ENCODE measurements at places on chromosomes 2 and 18.

- DNase-seq: no peak
These were observed 1224.7 kb upstream of the CELF4 start for GRCh38 chr18:38790303-38790702.

DNA sequence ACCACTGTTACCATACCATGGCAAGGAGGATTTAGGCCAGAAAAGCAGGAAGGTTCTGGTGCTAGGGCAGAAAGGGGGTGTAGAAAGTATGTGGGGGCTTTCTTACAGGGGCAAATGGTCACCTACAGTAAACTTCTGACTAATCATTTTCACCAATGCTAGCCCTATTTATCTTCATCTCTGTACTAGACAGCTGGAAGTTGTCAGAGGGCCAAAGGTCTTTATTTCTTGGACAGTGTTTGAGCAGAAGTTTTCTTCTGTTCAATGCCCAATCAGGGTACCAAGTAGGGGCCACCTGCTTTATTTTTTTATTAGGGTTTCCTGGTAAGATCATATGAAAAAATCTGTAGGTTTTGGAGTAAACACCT lies 37.6 kb downstream of the MAP4K4 start:
- no peak for DNase-seq

DNA sequence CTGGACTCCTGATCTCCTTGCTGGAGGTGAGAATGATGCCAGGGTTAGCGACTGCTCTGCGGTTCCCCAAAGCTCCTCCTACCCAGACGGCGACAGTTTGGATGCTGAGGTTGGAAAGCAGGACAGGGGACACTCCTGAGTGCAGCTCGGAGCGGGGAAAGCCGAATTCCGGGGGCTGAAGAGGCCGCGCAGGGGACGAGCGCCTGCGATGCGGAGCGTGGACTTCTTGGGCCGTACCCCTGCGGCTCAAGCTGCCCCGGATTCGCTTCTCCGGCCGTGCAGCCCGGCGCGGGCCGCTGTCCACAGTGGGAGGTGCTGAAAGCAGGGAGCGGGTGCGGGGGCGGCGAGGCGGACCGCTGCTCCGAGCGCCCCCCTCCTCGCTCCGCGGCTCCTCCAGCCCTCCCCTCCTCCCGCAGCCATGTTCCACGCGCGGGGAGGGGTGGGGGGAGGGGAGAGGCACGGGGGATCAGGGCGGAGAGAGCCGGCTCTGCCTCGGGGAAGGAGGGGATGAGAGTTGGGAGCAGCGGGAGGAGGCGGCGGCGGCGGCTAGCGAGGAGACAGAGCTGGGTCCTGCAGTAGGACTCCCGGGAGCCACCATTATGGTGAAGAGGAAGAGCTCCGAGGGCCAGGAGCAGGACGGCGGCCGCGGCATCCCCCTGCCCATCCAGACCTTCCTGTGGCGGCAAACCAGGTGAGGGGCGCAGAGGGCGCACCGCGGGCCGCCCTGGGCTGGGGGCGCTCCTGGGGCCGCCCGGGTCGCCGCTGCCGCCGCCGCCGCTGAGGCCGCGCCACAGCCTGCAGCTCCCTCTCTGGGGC lies at the start of gene UNC80:
TSS of gene UNC80 (plus strand) at position 359 of the 816 bp plus-strand sequence. CDS start at position 600, 241 bp downstream.
- no peak for DNase-seq

GRCh38 chr18:23810396-23810795 lies 121.1 kb downstream of the LAMA3 start:
- DNase-seq: no peak

DNA sequence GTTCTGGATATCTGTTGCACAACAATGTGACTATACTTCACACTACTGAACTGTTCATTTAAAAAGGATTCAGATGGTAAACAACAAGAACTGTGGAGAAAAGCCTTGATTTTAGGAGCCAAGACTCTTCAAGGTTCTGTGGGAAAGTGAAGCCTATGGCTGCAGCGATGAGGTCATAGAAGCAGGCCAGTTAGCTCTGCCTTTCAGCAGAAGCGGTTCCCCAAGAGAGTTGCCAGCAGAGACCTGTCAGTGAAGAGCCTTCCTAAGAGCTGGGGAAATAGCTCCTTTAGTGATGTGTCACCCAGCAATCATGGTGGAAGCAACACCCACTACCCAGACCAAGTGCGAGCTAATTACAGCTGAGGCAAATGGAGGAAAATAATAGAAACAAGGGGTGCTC lies 346.5 kb upstream of the ETAA1 start:
- no peak for DNase-seq

DNA sequence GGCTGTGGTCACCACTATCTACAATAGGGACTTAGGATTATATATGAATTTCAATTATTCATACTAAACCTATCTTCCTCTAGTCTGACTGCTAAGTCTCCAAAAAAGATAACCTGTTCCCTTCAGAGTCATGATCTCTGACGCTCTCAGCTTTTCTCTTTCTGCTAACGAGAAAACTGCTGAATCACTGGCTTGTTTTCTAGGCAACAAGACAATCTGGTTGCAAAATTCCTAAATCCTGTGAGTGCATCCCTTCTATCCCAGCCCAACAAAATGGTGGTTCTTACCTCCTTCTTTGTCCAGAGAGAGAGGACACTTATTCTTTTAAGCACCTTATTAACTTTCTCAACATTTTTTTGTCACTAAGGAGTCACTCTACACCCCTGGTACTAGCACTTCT lies 312.3 kb upstream of the PKDCC start:
- DNase-seq: no peak

DNA sequence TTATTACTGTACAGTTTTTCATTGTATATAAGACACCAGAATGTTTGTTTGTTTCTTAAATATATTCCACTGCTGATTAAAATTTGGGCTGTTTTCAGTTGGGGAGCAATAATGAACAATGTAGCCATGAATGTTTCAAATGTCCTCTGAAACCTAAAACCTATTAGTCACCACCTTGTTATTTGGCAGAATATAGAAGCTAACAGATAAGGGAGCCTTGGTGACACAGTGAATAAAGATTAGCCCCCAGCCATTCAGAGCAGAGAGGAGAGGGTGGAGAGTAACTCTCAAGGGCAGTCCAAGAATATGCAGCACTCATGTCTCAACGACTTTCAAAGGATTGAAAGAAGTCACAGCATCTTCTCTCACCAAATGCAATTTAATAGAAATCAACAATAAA lies 43.1 kb upstream of the ATP8B1 start:
- no peak for DNase-seq

DNA sequence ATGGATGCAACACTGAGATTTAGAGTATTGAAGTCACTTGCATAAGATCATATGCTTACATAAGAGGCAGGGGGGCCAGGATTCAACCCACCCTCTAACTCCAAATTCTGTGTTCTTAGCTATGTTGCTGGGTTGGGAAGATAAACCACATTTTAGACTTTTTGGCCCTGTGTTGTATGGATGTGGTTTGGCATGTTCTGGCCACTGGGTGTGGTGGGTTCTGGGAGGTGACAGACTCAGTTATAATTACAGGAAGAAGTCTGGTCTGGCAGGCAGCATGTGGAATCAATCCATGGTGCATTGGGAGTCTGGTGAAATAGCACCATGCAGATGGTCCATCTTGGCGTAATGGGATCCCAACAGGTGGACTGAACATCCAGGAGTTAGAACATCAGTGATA lies 138.9 kb downstream of the LTBP1 start:
- no peak for DNase-seq

DNA sequence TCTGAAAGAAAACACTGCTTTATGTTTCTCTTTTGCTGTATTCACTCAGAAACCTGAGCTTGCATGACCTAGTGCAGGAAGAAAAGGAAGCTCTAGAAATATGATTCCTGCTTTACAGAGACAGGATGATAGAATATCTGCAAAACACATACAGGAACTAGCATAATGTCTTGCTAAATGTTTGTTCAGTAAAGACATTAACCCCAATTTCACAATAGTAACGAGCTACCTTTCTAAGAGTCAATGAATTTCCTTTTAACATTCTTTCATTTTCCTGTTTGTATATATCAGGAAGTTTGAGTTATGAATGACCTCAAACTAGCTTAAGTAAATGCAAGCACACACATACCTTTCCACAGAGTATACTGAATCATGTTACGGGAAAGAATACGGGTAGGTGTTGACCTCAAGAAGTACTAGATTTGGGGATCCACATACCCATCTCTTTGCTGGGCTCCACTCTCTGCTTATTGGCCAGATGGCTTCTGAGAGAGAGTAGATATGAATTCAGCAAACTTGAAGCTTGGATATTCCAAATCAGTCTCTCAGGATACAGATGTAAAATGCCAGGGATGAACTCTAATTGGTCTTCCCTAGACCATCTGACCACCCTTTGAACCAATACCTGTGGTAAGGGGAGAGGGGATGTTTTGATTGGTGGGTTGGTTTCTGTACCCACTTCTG lies 18.2 kb upstream of the ACSL3 start:
- no peak for DNase-seq

GRCh38 chr2:226408141-226408540 lies 391.5 kb downstream of the IRS1 start:
- DNase-seq: no peak

DNA sequence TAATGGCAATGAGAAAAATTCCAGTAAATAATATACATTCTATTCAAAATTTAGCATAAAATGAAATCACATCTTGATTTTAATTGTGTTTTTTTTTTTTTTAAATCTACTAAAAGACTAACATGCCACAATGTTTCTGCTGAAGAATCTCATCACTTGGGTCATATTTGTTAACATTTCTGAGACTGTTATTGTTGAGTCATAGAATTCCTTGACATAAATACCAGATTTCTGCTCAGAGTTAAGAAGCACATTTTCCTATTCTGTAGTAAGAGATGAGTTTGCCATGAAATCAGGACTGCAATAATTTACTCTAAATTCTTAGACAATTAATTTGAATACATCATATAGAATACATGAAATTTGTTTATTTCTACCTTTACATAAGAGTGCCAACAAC lies 154.9 kb upstream of the KYNU start:
- no peak for DNase-seq

GRCh38 chr2:220946552-220946951 lies 625.6 kb downstream of the EPHA4 start:
- no peak for DNase-seq

DNA sequence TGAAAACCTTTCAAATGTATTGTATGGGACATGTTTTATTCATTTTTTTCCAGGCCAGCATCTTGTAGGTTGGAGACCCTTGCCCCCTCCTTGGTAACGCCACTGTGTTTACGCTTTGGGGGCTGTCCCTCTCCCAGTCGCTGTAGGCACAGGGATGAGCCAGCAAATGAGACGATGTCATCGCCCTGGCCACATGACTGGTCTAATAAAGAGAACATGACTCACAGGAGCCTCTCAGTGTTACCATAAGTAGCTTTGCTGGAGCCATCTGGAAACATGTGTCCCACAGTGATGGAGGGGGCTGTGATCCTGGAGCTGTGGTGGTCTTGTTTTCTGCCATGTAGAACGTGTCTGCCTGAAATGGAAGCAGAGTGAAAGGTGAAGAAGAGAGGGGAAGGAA lies 78.9 kb downstream of the CD8B2 start:
- peak; percentile 43 for DNase-seq

DNA sequence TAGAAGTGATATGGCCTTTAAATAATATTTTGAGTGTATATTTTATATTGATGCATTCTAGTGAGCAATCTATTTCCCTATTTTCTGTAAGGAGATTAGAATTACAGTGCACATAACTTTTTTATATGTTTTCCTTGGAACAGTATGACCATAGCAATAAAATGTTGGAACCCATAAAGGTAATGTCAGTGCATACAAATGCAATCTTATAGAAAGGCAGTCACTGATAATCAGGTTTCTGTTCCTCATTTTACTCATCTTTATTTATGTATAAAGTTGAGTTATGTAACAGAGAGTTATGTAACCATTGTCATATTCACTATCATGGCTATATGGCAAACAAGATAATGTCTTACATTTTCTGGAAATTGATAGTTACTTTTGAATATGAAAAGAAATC lies 179.9 kb upstream of the NETO1 start:
- no peak for DNase-seq

DNA sequence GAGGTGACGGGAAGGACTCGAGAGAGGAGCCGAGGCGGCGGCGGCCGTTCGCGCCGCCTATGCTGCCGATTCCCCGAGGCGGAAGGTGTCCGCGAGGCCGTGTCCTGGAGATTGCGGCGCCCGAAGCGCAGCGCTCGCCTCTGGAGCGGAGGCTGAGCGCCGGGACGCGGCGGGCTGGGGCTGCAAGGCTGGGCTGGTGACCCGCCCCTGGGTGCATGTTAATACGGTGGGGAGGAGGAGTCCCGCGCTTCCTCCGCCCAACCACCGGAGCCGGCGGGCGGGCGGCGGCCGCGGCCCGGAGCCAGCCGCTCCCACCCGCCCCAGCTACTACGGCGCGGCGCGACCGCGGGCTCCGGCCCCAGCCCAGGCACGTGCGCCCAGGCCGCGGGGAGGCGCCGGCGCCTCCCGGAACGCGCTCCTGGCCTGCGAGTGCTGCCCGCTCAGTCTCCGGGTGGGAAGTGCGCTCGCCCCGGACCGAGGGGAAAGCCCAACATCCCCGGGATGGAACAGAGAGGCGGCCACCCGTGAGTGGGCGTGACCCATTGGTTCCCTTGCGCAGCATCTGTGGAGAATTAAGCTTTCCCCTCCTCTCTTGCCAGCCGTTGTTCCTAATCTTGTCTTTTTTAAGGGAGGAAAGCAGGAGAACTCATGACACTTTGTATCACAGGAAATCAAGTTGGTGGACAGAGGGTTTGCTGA lies at the start of gene DLGAP1:
TSS of gene DLGAP1 (minus strand) at position 195 of the 699 bp plus-strand sequence.
- DNase-seq: peak; percentile 2

GRCh38 chr2:15278296-15278695 lies 282.8 kb downstream of the NBAS start:
- DNase-seq: no peak

- DNase-seq: no peak
These were observed 35.2 kb downstream of the LPIN1 start for GRCh38 chr2:11781602-11782001.

GRCh38 chr18:11502368-11502767 lies 107.0 kb upstream of the SLC35G4 start:
- no peak for DNase-seq

DNA sequence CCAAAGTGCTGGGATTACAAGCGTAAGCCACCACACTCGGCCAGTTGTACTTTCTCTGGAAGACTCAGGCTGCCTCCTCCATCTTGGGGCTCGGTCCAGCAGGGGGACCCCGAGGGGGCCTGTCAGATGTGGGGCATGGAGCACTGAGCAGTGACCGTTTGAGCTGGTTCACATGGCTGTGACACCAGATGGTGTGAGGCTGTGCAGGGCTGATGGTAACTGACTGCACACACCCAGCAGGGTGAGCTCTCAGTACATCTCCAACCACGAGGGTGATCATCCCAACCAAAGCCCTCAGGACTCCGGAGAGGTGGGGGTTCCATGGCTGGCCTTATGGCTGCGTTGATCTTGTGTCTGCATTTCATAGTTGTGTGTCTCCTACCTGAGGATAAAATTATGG lies 63.4 kb downstream of the FAM168B start:
- no peak for DNase-seq

DNA sequence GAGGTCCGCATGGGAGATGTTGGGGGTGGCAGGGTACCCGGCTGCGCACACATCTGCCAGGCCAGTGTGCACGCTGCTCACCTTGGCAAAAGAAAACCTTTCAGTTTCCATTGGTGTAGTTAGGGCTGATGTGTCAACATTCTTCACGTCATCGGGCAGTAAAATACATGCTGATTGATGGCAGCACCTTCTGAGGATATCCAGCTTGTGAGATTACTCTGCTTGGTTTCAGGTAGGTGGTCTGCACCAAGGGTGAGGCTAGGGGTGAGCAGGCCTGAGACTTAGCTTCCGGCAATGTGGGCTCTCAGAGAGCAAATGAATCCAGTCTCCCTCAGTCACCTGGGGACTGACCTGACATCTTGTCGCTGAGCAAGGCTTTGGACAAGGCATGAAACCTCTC lies 19.3 kb upstream of the ACKR3 start:
- DNase-seq: no peak

- DNase-seq: no peak
These were observed 98.8 kb downstream of the TNS1 start for GRCh38 chr2:217903859-217904613.

Data from stimulated activated CD4-positive, alpha-beta T cell treated with anti-CD3 and anti-CD28 coated beads, TNF-alpha, amount 100 ng/mL, for 24 hours (primary cell).